ENCODE measurements at places on chromosomes 4 and X.

- no peak for DNase-seq
Measured at GRCh38 chrX:18676050-18676449, 4.1 kb upstream of the RS1 start.

- no peak for DNase-seq
Measured at GRCh38 chrX:3697701-3698279, 15.7 kb downstream of the PRKX start.

GRCh38 chr4:26568446-26568994, 15.4 kb upstream of the TBC1D19 start:
- DNase-seq = no peak

DNA sequence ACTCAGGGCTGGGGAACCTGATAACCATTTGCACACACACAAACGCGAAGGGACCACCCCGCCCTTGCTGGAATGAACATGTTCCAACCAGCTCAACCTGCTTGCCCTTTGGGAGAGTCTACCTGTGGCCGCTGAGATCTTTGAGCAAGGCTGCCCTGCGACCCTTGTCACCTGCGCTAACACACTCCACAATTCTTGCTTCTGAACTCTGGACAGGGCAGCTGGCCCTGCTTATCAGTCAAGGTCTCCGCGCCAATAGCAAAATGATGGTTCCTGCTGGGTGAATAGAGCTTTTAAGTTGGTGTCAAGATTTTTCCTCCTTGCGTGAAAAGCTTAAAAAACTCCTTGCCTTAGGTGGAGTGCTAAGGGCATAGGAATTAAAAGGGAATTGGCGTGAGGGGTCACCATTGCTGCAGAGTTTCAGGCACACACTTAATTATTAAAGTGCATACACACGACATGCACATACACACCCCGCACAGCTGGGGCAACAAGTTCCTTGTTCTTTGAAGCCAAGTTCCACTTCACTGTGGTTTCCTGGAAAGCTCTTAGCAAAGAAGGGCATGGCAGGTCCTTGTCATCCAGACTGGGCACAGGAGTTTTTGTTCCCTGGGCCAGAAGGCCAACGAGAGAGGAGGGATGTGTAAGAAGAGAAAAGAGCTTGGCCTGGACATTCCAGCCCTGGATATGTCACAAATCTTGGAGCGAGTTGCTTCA, 207.7 kb downstream of the STIM2 start:
- DNase-seq = no peak

DNA sequence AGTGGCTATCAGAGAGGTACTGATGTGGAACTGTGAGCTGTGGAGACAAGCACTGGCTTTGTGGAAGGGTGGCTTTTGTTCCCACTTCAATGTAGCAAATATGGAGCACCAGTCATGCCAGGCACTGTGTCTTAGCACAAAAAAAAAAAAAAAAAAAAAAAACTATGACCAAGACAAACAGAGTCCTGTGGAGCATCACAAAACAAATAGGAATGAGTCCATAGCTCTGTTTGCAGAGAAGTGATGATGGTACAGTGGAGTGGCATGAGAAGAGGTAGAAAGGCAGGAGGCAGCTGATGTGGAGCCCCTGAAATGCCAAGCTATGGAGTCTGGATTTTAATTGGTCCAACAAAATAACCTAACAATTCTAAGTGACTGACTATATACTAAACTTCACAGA, 116.9 kb downstream of the RAB28 start:
- no peak for DNase-seq
